ENCODE measurements at places on chromosomes 2 and 18. TPM values are rescaled to one million over a fixed set of nuclear protein-coding genes. Genes with fewer than 3 reads are reported as not detected.

DNA sequence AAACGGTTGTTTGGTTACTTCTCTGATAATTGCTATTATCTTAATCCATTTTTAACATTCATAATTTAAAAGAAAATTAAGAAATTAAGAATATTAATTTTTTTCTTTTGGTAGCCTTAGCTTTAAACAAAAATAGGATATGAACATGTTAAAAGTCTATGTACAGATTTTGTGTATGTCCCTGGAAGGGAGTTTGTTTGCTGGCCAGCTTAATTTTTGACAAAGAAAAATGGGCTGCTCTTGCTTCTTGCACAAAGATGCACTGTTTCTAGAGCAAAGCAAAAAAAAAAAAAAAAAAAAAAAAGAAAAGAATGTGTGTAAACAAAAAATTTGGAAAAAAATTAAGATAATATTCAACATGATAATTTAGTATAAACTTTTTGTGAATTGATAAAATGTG, 1.3 kb downstream of the RFTN2 start:
- no peak for DNase-seq

GRCh38 chr18:5608846-5609245, 65.0 kb upstream of the EPB41L3 start:
- no peak for DNase-seq

DNA sequence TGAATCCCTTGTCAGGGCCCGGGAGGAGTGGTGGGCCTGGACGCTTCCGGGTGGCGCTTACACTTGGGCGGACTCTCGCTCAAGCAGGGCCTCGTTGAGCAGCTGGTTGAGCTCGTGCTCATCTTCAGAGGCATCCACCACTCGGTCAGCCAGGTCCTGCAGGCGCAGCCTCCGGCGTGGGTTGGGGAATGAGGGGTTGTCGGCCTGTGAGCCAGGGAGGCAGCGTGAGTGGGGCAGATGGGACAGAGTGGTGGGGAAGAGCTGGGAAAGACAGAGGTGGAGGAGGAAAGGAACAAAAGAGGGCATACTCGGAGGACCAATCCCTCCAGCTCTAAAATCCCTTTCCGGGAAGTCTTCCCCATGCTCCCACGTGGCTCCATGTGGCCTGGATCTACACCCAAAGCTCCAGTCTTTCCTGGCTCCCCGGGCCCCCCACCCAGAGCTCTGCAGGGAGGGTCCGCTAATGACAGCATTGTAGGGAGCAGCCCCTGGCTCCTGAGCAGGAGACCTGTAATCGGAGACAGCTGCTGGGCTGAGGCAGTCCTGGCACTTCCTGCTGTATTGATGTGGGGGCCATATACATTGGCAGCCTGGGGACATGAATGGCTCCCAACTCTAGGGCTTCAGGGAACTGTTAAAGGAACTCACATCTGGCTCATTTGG, 41.6 kb downstream of the CENPO start:
- DNase-seq: no peak

- peak; percentile 70 for DNase-seq
Observed at GRCh38 chr2:239903803-239904202, 121.3 kb downstream of the NDUFA10 start.

DNA sequence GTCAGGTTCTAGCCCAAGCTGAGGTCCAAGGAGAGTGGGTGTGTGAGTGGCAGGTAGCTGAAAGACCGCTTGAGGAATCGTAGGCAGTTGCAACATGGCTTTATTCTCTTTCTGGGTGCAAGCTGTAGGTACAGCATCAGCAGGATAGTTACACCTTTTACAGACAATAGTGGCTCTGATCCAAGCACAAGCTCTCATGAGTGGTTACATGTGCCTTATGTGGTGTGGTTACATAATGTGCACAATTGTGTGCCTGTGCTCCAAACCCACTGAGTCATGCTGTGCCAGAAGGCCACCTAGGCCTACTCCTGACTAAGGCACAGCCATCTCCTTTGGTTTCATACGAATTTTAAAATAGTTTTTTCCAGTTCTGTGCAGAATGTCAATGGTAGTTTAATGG, 227.6 kb downstream of the SATB2 start:
- DNase-seq: no peak

- no peak for DNase-seq
Observed at GRCh38 chr18:76546088-76546435, 51.0 kb upstream of the ZNF516 start.

- no peak for DNase-seq
Observed at GRCh38 chr2:182018218-182018617, 32.6 kb downstream of the PPP1R1C start.

DNA sequence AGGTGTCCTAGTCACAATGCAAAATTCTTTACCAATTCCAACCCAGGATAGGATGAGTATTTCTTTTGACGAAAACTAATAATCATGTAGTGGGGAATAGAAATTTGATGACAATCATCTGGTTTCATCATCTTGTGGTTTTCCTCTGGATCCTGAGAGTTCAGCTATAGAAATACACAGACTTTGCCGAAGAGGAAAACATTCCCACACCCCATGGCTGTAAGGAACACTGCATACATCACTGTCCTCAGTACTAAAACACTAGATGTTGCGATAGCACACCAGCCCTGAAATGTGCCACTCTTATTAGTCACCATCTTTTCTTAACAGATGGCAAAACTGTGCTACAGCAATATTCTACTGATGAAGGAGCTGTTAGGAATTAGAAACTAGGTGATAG, 29.4 kb downstream of the CERKL start:
- no peak for DNase-seq

- DNase-seq: no peak
Observed at GRCh38 chr18:43115076-43115921, at the start of gene RIT2. Gene RIT2, minus strand, starts transcription at chr18:43115685.

GRCh38 chr2:40279001-40279400, 172.9 kb downstream of the SLC8A1 start:
- DNase-seq: no peak

GRCh38 chr18:47184419-47185050, 8.4 kb upstream of the IER3IP1 start:
- DNase-seq: no peak

GRCh38 chr2:61634512-61634911, 96.4 kb upstream of the XPO1 start:
- no peak for DNase-seq

DNA sequence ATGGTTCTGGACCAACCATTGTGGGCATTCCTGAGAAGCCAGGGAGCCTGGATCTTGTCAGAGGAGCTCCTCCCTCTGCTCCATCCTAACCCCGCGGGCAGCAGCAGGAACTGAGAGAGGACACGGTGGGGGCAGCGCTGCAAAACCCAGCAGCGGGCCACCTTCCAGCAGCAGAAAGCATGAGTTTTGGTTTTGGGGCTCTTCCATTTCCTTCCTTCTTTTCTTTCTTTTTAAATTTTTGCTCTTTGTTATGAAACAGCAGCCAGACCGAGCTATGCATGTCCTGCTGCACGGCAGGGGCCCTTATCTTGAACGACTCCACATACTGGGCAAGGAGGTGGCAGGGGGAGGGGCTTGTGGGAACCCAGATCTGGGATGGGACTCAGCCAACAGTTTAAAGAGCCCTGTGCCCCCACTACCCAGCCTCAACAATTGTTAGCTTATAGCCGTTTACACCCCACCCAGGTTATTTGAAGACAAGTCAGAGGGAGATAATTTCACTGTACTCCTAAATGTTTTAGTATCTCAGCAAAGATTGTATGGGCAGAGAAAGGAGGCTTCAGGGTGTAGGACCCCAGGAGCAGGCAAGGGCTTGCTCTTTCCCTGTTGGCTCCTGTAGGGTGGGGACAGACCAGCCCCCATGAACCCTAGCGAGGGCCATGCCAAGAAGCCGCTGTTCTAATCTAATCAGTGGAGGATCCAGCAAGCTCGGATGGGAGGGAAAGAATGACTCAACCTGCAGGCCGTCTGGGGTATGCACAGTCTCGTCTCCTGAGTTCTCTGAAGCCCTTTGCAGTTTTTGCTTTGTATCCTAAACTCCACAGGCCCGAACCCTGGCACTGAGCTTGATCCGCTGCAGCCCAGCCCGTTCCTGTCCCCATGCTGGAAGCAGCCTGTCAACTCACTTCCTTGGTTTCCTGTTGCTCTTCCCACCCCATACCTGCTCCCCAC, 75.3 kb downstream of the LRRFIP1 start:
- no peak for DNase-seq

- DNase-seq: no peak
Observed at GRCh38 chr2:176555112-176555511, 285.9 kb downstream of the MTX2 start.

The GALNT13 gene
- total RNA-seq: 0.50 TPM

The ERCC3 gene
- total RNA-seq: 37.1 TPM

The SLC9A4 gene
- total RNA-seq: not detected

The BMP10 gene
- total RNA-seq: not detected

The SLC19A3 gene
- 0.97 TPM for total RNA-seq

The ALKAL2 gene
- total RNA-seq: 11.9 TPM

The TACR1 gene
- 3.0 TPM for total RNA-seq

The ALPG gene
- total RNA-seq: not detected

The IDH1 gene
- total RNA-seq: 28.0 TPM

The CROCC2 gene
- total RNA-seq: not detected

All from esophagus muscularis mucosa (tissue), 4 donors.